ENCODE measurements at places on chromosomes 13 and 19.

DNA sequence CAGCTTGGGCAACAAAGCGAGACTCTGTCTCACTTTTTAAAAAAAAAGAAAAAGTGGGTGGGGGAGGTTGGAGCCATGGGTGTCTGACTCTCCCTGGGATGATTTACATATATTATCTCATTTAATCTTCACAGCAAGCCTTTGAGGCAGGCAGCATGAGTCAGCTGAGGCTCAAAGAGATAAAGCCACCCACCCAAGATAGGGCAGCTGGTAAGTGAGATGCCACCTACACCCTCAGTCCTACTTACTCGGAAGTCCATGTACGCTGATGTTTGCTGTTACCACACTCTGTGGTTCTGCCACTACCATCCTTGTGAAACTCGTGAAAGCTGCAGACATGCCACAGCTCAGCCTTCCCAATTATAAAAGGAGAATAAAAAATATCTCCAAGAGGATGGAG lies 142.0 kb upstream of the TSHZ3 start:
- no peak for DNase-seq

DNA sequence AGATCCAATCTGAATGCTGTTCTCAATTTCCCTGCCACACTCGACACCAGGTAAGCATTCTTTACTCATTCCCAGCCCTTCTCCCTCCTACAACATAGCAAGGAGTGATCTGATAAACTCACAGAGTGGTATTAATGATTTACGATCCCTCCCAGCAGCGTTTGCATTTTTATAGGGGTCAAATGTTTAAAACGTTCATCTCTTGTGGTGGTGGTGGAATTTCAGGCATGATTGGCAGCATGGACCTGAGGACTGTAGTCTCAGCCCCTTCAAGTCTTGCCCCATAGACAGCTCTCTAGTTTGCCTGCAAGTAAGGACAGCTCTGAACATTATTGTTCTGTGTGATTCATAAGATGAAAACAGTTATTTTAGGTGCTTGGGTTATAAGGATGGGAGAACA lies 565.7 kb downstream of the EFNB2 start:
- no peak for DNase-seq

- DNase-seq, result no peak
Measured at GRCh38 chr19:12364391-12365235, 870 bp downstream of the ZNF442 start.

DNA sequence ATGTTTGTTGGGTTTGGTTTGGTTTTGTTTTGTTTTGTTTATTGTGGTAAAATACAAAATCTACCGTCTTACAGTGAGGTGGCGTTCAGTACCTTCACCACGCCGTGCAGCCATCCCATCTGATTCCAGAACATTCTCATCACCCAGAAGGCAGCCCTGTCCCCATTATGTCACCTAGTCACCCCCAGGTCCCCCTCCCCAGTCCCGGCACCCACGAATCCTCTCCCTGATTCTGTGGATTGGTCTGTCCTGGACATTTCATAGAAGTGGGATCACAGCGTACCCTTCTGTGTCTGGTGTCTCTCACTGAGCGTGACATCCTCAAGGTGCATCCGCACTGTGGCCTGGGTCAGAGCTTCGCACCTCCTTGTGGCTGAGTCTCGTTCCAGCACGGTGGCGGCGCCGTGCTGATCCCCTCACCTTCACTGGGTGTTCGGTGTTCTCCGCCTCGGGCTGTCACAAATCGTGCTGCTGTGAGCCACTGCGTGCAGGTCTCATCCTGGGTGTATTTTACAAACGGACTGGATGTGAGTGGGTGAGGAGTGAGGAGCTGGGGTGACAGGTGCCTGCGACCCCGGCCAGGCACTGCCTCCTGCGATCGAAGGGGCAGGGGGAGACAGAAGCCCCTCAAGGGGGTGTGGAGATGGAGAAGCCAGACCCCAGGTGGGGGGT lies 580 bp upstream of the TEKTIP1 start:
- no peak for DNase-seq

DNA sequence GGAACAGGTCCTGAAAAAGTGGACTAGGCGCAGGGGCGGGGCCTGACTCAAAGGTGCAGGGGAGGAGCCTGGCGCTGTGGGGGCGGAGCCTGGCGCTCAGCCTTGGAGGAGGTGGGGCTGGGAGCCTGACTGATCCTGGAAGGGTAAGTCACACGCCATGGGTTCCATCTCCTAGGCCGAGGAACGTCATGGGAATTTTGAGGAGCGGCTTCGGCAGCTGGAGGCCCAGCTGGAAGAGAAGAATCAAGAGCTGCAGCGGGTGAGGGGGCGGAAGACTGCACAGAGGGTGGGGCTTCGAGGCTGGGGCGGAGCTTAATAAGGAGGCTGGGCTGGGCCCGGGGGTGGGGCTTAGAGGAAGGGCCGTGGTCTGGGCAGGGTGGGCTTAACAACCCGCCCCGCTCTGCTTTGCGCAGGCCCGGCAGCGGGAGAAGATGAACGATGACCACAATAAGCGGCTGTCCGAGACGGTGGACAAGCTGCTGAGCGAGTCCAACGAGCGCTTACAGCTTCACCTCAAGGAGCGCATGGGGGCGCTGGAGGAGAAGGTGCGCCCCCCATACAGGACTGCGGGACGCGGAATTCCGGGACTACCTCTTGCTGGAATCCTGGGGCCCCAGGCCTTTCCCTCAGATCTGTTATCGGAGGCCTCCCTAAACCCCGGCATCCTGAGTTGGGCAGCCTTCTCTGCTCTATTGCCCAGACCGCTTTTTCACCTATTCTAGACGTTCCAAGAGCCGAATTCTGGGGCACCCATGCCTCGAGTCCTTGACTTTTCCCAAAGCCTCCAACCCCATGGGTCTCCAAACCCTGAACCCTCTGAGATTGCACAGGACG lies 14.5 kb downstream of the PPFIA3 start:
- DNase-seq, result no peak

- DNase-seq, result no peak
Measured at GRCh38 chr19:49831592-49831991, 13.5 kb downstream of the MED25 start.

- no peak for DNase-seq
Measured at GRCh38 chr13:59856281-59856810, 307.4 kb downstream of the DIAPH3 start.

- no peak for DNase-seq
Measured at GRCh38 chr13:50644081-50644871, 199.2 kb downstream of the DLEU7 start.

GRCh38 chr19:49067554-49067953 lies 2.9 kb upstream of the NTF4 start:
- DNase-seq, result no peak

- no peak for DNase-seq
Measured at GRCh38 chr13:40983725-40984667, 35.1 kb downstream of the ELF1 start.

DNA sequence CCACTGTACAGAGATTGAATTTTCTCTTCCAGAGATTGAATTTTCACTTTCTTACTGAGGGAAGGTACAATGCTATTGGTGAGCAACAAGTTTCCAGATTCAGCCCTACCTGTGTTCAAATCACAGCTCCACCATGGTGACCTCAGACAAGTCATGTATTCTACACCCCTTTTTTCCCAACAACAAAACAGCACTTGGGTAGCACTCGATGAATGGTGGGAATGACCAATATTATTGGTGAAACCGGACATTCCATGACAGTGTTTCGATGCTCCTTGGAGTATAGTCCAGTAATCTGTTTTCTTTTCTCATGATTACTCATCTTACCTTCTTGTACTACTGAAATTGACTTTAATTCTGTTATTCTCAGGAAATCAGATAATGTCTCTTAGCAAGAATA lies 266.2 kb upstream of the SOX21 start:
- DNase-seq, result no peak

DNA sequence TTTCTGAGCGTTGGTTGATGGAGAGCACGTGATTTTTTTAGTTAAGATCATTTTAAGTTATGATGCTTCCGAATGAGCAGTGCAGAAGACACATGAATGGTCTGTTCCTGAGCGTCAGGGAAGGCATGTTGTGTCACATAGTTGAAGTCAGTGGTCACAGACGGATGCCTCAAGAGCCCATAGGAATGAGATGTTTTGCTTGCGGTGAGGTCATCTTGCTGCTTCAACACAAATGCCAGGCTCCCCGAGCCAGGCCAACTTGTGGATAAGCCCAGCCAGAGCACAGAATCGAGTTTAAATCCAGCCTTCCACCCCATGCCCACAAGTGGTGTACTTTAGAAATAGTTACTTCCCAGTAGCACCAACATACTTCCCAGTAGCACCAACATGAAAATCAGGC lies 5.4 kb downstream of the UPF3A start:
- DNase-seq, result no peak

DNA sequence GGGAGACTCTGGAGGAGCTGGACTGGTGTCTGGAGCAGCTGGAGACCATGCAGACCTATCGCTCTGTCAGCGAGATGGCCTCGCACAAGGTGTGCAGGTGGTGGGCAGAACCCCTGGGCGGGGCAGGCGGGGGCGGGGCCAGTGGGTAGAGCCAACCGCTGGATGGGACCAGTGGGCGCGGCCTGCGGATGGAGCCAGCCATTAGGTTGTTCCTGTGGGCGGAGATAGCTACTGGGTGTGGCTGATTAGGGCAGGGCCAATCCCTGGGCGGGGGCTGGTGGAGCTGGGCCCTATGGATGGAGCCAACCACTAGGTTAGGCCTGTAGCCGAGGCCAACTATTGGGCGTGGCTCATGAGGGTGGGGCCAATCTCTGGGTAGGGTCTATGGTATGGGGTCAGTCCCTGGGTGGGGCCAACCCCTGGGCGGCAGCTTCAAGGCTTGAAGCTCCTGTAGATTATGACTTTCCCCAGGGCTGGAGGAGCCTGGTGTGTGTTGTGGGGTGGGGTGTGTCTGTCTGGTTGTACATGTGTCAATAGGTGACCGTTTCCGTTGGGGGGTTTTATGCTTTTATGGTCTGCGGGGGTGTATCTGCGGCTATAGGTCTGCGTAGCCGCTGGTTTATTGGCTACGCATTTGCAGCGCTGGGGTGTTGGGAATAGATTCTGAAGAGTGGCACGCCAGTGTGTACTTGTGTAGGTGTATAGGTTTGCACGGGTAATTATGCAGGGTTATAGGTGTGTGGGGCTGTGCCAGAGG lies 30.7 kb downstream of the PDE4A start:
- DNase-seq, result no peak

DNA sequence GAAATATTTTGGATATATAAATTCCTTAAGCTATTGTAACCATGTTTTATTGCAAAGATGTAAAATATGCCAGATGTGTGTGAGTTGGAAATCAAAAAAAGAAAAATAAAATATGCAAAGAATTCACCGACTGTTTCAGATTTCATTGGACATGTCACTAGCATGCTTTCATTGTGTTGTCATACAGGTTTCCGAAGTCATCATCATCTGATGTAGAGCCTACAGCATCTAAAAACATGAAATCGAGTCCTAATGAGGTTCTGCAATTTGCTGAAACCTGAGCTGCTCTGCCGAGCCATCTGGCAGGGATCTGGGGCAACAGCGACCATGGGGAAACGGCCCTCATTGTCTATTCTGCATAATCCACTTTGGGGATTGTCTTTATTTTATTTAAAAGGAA lies 196.1 kb upstream of the MAB21L1 start:
- no peak for DNase-seq

GRCh38 chr13:62158520-62158919 lies 742.9 kb upstream of the PCDH20 start:
- DNase-seq, result no peak

GRCh38 chr13:29936051-29936813 lies 85.8 kb upstream of the UBL3 start:
- no peak for DNase-seq

GRCh38 chr19:36401475-36401874 lies 17.0 kb downstream of the ZFP82 start:
- DNase-seq, result no peak

DNA sequence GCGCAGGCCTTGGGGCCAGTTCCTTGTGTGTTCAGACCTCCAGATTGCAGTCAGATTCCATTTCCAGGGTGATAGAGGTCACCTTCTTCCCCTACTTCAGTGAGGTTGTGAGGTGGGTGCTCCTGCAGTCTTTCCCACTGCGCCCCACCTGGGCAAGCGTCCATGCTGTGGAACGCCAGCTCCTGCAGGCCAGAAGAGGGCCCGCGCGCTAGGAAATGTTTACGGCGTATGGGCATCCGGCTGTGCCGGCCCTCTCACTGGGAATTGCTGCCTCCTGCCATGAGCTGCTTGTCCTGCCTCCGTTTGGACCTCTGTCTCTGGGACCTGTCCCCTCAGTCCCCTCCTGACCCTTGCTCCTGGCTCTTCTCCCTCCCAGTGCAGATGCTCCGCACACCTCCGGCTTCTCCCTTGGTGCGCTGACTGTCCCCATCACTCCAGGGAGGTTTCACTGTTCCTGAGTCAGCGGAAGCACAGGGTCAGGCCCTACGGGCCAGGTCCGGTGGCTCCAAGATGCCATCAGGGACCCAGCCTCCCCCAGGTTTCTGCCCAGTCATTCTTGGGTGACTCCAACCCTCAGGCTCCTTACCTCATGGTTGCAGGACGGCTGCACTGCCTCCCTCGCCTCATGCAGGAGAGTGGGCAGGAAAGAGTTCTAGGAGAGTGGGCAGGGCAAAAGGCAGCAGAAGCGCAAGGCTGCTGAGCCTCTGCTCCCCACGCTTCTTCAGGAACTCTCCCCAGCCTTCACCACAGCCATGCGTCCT lies 56.6 kb downstream of the SMARCA4 start:
- no peak for DNase-seq

DNA sequence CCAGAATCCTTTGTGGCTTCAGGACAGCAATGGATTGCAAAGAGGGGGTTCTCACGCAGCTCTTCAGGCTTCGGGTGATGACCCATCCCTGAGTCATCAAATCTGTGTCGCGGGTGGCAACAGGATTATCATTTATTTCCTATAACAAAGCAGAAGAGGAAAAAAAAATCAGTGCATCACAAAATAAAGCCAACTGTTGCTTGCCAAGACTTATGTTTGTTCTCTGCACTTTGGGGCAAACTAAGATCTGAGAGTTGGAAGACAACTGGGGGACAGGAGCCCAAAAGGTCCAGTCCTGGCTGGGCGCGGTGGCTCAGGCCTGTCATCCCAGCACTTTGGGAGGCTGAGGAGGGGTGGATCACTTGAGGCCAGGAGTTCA lies 6.4 kb downstream of the GNA15 start:
- DNase-seq, result no peak

GRCh38 chr13:50401721-50402465 lies 386.6 kb downstream of the KCNRG start:
- DNase-seq, result no peak

DNA sequence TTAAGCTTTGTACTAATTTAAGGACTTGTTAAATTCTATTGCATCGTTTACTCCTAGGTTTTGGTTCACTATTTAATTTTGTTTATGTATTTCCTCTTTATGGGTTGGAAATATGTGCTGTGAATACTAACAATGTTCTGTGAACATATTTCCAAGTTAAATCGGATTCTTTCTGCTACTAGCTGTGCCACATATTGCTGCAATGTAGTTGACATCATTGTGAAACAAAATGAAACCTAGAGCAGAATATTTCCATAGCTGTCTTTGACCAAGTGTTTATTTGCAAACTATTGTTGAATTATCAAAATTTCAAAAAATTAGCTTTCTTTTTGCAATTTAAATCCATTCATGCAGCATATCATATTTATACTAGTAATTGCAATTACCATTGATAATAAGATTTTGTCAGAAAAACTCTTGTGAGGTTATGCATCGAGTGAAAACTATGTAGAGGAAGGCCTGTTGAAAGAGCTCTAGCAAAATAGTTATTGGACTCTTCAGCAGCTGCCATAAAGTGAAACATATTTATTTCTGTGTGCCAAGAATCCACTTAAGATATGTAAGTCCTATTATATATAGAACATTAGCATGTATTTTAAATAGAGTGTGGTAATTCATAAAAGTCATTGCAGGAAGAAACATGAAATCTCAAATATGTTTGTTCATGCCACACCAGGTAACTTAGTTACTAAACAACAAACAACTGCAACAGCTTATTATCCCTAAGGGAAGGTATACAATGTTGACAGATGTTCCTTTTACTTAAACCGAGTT lies 575.1 kb downstream of the SLITRK6 start:
- DNase-seq, result no peak

Data from putamen (tissue), 1 donor.